Activated effector memory CD4-positive, alpha-beta T cell treated with Interleukin-2 at 50 U/mL for 16 hours (primary cell): ENCODE measurements at places on chromosomes 4 and X.

- DNase-seq: no peak
Observed at GRCh38 chrX:18833071-18833731, 125.8 kb downstream of the PPEF1 start.

DNA sequence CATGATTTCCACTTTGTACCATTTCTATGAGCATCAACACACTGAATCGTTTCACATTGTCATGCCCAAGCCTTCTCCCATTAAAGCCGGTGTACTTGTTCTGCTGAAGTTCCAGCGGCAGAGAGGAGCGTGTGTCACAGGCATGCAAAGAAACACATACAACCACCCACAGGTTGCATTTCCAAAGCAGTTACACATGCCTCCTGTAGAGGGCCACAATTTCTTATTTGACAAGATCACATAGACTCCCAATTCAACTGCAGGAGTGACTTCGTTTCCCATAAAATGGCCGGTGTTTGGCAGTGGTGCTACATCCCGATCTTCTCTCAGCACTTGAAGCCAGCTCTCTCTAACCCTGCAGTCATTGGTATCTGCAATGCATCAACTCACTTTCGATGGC, 992.6 kb downstream of the NLGN4X start:
- no peak for DNase-seq

- DNase-seq: no peak
Observed at GRCh38 chrX:148865277-148866210, 365.1 kb downstream of the AFF2 start.

DNA sequence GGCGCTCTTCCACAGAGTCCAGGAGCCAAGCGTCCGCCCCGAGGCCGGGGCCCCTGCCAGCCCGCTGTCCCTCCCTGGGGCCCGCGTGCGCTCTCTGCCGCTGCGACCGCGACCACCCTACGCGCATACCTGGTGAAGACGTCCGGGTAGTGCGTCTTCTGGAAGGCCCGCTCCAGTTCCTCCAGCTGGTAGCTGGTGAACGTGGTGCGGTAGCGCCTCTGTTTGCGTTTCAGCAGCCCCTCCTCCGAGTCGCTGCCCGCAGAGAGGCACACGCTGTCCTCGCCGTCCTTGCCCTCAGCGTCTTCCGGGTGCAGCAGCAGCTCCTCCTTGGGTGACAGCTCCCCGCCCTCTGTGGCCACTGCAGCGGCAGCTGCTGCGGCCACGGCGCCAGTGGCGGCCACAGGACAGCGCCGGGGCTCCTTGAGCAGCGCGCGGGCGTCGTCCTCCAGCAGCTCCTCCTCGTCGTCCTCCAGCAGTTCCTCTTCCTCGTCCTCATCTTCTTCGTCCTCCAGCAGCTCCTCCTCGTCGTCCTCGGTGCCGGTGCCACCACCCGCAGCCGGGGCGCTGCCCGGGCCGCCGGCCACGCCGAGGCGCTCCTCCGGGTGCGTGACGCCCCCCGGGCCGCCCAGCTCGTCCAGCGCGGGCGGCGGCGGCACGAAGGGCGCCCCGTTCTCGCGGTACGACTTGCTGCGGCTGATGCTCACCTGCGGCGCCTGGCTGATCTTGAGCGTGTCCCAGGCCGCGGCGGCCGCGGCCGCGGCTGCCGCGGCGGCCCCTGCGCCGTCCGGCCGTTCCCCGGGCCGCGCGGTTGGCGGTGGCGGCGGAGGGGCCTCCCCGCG, 2.8 kb downstream of the ARX start:
- DNase-seq: no peak

GRCh38 chr4:85557016-85557901, 82.3 kb downstream of the ARHGAP24 start:
- no peak for DNase-seq

- DNase-seq: no peak
Observed at GRCh38 chr4:164058776-164059445, 564.4 kb downstream of the TMA16 start.

DNA sequence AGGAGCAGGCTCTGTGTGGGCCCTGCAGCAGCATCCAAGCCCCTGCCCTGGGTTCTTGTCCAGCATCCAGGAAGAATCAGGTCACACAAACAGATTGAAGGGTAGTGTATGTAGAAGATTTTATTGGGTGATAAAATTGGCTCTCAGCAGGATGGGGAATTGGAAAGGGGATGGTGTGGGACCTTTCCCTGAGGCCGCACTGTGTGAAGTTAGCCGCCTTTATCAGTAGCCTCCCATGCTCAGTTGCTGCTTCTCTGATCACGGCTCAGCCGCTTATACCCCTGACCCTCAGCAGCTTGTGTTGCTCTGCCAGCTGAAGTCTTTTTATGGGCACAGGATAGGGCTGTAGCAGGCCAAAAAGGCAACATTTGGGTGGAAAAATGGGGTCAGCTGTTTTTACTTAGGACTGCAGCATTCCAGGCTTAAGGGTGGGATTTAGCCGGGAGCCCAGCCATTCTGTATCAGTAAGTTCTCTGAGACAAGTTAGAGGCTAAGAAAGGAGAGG, 35.2 kb upstream of the CCNG2 start:
- no peak for DNase-seq

DNA sequence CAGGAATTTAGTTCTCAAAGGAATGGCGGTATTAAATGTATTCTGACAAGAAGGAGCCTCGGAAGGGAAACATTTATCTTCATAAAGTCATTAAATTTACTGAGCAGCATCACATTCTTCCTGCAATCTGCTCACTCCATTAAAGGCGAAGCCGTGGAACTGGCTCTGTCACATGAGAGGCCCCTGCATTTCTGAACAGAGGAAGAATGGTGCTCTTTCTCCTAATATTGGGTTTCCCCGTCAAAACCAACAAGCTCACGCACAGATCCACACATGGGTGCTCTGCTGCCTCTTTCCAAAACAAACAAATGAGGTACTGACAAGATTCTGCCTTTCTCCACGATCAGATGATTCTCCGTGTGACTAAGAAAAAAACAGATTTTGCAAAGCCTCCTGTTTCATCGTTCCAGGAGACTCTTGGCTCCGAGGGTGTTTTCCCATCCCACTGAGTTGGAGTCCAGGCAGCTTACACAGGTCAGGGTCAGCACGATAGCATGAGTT, 191.2 kb downstream of the IDS start:
- DNase-seq: no peak

GRCh38 chr4:37970702-37971101, 10.5 kb downstream of the PTTG2 start:
- DNase-seq: peak; percentile 35

DNA sequence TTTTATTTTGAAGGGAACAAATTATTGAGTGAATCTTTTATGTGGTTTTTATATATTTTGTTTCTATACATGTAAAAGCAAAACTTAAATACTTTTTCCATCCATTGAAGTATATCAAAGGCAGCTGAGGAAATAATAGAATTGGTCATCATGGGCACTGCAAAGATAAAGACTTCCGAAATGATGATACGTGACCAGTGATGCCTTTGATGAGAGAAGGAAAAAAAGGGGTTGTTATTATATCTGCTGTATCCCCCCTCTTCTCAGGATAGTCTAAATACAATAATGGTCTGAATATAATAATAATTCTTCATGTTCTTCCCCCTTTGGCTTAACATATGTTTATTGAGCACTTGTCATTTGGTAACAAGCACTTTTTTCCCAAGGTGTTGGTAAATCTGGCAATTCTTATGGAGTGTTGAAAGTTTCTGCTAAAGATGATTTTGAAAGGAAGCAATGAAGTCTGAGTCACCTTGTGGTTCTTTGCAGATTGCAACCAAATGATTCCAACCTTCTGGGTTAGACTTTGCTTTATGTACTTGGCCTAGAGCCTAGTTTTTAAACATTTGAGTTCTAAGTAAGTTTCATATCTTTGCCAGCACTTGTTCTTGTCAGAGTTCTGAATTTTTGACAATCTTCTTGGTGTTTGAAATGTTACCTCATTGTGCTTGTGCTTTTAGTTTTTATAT, 60.8 kb downstream of the USP9X start:
- DNase-seq: no peak

GRCh38 chr4:9964879-9965278, 56.4 kb downstream of the SLC2A9 start:
- no peak for DNase-seq

- no peak for DNase-seq
Observed at GRCh38 chrX:153636716-153637115, 10.3 kb upstream of the DUSP9 start.

- no peak for DNase-seq
Observed at GRCh38 chr4:141142423-141142822, 9.2 kb upstream of the RNF150 start.

DNA sequence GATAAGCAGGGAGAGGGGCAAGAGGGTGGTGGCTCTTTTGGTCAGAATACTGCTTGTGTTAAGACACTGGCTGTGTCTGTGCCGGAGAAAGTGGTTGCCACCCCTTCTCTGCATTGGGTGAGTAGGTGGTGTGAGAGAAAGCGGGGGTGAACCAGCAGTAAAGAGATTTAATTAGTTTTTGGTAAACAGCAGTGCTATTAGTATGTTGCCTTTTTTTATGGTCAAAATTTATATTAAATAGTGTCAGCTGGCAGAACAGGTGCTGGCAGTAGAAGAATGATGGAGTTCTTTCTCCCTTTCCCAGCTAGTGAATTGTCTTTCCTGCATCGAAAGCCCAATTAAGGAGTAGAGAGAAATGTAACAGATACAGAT, 181.6 kb downstream of the LARP7 start:
- DNase-seq: no peak

- DNase-seq: no peak
Observed at GRCh38 chr4:110610620-110610939, 12.3 kb downstream of the PITX2 start.

GRCh38 chrX:13334491-13334890, 14.6 kb upstream of the ATXN3L start:
- DNase-seq: no peak

DNA sequence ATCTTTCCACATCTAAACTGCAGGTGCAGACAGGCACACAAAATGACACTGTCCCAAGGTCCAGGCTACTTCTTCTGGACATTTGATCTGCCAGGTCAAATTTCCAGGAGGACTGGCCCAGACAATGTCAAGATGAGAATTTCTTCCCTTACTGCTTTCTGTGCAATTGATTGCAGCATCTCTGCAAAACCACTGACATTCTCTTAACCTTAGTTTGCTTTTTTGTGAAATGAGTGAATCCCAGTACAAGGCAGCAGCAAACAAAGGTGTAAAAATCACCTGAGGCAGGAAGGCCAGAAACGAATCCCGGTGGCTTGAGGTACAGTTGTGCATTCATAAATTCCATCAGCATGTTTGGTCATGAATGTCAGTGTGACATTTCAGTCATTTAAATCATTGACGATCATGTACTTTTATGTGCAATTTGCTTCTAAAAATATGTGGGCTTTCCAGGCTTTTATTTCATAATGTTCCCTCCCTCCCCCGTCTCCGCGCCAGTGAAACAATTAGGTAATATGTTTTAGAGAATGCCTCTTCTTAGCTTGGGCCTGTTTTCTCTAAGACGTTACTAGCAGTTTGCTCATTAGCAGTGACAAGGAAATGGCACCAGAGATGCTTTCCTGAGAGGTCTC, 39.1 kb downstream of the NHS start:
- DNase-seq: no peak

- DNase-seq: peak; percentile 6
Observed at GRCh38 chr4:81913427-81913879, 441.7 kb upstream of the RASGEF1B start.

DNA sequence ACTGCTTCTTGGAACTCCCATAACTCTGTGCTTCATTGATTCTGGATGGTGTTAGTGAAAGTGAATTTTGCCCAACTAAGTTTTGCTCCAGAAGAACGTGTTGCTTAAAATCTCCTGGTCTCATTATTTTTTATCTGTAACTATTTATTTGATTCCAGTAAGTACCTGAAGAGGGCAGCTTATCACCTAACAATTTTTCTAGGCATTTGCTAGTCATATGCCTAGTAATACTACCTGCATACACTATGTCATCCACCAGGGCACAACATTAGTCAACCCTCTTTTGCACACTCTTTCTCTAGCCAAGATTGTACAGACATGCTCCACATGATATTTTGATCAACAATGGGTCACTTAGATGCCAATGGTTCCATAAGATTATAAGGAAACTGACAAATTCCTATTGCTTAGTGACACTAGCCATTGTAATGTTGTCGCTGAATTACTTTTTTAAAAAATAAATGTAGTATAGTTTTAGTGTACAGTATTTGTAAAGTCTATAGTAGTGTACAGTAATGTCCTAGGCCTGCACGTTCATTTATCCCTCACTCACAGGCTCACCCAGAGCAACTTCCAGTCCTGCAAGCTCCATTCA, 499.9 kb upstream of the AADAT start:
- no peak for DNase-seq

GRCh38 chrX:115582616-115583495, 21.9 kb downstream of the PLS3 start:
- DNase-seq: no peak

DNA sequence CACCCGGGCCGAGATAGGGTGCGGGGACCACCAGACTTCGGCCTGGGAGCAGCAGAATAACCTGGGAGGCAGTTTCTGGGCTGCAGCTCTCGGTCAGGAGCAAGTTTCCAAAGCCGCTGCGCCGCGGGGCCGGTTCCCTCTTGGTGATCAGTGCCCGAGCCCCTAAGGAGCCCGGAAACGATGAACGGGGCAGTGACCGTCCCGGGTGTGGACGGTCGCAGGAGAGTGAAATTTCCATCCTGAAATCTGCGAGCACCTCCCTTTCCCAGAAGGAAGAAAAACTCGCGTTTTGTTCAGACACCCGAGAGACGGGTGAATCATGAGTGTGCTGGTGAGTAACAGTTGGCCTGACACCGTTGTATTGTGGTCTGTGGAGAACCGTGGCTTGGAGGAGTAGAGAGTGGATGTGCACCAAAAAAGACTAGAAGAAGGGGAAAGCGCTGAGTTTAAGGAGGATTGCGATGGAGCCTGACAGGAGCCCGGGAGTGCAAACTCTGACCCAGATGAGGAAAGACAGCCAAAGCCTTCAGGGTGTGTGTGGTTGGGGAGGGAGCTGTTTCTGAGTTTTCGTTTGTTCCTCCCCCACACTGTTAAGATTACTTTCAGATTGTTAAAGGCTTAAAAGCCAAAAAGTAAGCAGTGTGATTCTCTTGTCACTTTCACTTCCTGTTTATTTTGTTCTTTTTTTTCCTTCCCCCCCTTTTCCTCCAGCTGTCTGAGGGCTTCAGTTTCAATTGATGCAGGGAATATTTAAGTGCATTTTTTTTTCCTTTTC, 828 bp downstream of the MCUB start:
- peak; percentile 49 for DNase-seq

- no peak for DNase-seq
Observed at GRCh38 chr4:256492-256891, 48.8 kb downstream of the ZNF732 start.

- no peak for DNase-seq
Observed at GRCh38 chrX:155056471-155056870, 14.5 kb downstream of the CMC4 start.

- no peak for DNase-seq
Observed at GRCh38 chr4:184265546-184266351, 48.1 kb upstream of the ENPP6 start.

DNA sequence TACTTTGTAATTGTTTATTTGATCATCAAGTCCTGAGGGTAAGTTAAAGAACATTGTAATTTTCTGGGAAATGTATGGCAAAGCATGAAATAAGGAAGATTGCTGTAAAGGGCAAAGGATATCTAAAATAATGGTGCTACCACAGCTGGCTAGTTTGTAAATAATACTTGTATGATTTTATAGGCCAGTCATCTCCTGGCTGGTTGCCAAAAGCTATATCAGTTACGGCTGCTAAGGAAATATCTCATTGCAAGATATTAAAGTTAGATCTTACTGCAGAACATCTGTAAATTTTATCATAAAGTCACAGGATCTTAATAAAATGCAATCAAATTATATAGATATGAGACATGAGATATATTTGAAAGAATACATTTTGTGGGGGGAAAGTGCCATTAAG, 150.8 kb upstream of the CXCL13 start:
- DNase-seq: no peak

GRCh38 chrX:15512401-15512965, 11.9 kb downstream of the BMX start:
- DNase-seq: no peak
